Right ventricle myocardium superior (tissue), 1 donor: ENCODE measurements at places on chromosomes 2 and 18. TPM values are rescaled to one million over a fixed set of nuclear protein-coding genes. Genes with fewer than 3 reads are reported as not detected.

Gene SH3YL1
- 7.4 TPM for total RNA-seq

Gene CTLA4
- 0.22 TPM for total RNA-seq

Gene INSIG2
- total RNA-seq = 16.2 TPM

Gene PFN4
- 0.46 TPM for total RNA-seq

Gene TUBA3D
- 113 TPM for total RNA-seq

Gene CHCHD5
- 18.7 TPM for total RNA-seq

Gene KLF7
- 19.2 TPM for total RNA-seq

Gene GAREM2
- 1.3 TPM for total RNA-seq

Gene LYG1
- total RNA-seq = not detected

Gene MC5R
- not detected for total RNA-seq

Gene STPG4
- not detected for total RNA-seq

Gene SDC1
- total RNA-seq = 0.11 TPM

- no peak for DNase-seq
These were observed 165.1 kb downstream of the ZNF521 start for GRCh38 chr18:25186871-25187270.

- DNase-seq = no peak
These were observed 125.3 kb downstream of the TMEM131 start for GRCh38 chr2:97870396-97870843.

- no peak for DNase-seq
These were observed at the start of gene INHBB for GRCh38 chr2:120346026-120346666. INHBB (plus strand) TSS chr2:120346136; CDS start chr2:120346189, 53 bp downstream.

DNA sequence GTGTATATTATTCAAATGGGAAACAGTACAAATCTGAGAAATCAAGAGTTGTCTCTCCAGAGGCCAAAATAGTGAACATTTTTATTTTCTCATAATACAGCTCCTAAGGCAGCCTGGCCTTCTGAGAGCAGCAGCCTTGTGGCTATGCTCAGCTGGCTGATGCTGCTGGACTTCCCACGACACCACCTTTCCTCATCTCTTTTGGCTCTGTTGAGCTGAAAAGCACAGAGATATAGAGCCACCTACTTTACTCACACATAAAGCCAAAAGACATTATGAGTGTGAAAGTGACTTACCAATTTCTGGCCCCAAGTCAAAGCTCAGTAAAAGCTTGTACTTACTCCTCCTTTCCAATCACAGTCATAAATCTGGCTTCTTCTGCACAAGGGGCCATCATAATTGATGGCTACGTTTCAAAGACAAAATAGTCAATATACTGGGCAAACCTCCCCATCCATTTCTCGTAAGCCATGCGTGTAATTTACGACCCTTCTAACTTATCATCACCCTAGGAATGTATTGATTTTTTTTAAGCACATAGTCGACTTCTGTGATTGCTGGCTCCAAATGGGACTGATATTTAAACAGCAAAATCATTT, 18.6 kb upstream of the REG3A start:
- DNase-seq = no peak

- DNase-seq = no peak
These were observed 16.1 kb upstream of the ADI1 start for GRCh38 chr2:3535467-3535793.

- no peak for DNase-seq
These were observed 246.9 kb downstream of the IRS1 start for GRCh38 chr2:226552571-226553285.

GRCh38 chr2:109231996-109232705, 103.1 kb downstream of the SH3RF3 start:
- no peak for DNase-seq

DNA sequence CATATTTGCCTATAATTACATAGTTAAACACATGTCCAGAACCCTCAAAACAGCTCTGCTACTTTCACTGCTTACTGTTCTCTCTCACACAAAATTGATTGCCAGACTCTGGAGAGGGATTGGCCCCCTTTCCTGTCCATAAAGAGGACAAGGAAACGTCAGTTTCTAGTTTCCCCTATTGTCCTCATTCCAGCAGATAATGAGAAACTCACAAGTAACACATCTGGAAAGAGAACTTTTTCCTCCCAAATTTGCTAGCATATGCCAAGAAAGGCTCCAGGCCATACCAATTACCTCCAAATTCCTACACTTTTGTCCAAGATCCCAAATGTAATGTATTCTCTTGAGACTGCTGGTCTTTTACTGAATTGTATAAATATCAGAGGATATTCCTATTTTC, 200.5 kb downstream of the EXOC6B start:
- no peak for DNase-seq

- no peak for DNase-seq
These were observed 64.9 kb downstream of the EMX1 start for GRCh38 chr2:72982219-72982618.

GRCh38 chr18:24602201-24602600, 141.8 kb downstream of the HRH4 start:
- no peak for DNase-seq

- no peak for DNase-seq
These were observed 430 bp downstream of the BIN1 start for GRCh38 chr2:127106457-127106990.

GRCh38 chr2:122105171-122105876, 349.9 kb downstream of the TSN start:
- no peak for DNase-seq

DNA sequence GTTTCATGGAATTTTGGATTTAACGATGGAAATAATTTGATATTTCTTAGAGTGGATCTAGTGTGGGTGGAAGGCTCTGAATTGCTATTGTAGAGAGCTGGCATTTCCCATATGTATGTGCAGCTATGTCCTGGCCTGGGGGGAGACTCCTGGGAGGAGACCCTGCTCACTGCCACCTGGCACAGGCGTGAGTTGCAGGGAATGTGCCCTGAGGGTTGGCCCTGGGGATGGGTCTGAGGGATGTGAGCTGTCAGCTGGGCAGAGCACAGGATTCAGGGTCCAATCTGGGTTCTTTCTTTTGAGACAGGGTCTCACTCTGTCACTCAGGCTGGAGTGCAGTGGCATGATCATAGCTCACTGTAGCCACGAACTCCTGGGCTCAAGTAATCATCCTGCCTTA, 120.2 kb downstream of the CLIP4 start:
- DNase-seq = no peak

DNA sequence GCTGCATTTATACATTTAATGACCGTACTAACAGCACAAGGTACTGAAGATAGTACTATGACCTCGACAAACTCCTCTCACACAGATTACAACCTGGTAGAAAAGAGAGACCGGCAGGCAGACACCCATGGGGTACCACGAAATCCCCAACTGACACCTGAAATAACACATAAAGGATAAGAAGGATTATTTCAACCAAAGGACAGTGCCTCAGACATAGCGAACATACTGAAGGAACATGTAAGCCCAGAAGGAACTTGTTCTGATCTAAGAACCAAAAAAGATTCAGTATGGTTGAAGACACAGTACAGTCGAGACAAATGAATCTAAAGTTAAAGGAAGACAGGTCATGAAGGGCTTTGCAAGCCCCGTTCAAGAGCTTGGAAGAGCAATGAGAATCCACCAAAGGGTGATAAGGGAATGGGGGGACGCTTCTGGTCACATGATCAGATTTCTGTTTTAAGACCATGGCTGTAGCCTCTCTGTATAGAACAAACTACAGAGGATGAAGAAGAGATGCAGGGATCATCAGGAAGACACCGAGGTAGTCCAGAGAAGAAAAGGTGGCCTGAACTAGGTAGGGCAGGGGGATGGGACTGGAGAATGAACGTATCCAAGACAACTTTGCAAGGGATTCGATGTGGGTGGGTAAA, 902 bp downstream of the MCFD2 start:
- no peak for DNase-seq

GRCh38 chr2:20072436-20073158, 21.2 kb upstream of the LAPTM4A start:
- DNase-seq = no peak

DNA sequence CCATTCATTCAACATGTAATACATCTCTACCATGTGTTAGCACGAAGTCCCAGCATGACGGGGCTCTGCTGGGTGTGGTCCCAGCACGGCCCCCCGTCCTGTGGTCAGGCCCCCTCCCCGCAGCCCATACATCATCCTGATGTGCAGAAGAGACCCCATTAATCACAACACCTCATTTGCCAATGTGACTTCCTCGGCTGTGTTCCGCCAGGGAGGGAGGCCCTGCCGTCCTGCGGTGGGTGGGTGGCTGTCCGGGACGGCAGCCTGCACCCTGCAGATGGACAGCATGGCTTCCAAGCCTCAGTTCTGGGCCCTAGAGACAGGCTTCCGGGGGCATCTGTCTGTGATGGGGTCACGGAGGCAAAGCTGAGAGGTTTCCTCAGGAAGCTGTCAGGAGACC, 254.0 kb downstream of the CYP26B1 start:
- DNase-seq = no peak

GRCh38 chr2:86337244-86337835, at the start of gene REEP1:
REEP1 (minus strand) TSS chr2:86337626; CDS start chr2:86337510, 116 bp downstream.
- peak; percentile 59 for DNase-seq

DNA sequence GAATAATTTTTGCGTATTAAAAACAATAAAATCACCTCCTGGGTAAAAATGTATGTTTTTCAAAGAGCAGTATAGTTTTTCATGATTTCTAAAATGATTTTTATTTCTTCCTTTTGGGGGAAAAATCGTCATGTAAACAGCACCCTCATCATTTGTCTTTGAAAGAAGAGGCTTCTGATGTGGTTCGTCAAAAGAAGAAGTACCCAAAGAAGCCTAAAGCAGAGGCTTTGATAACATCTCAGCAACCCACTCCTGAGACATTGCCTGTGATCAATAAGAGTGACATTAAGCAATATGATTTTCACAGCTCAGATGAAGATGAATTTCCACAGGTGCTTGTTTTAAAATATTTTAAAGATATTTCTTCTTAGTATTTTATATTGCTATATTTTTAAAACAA, 110.2 kb upstream of the KIF5C start:
- DNase-seq = no peak

- no peak for DNase-seq
These were observed 26.6 kb downstream of the GEN1 start for GRCh38 chr2:17780546-17780945.

DNA sequence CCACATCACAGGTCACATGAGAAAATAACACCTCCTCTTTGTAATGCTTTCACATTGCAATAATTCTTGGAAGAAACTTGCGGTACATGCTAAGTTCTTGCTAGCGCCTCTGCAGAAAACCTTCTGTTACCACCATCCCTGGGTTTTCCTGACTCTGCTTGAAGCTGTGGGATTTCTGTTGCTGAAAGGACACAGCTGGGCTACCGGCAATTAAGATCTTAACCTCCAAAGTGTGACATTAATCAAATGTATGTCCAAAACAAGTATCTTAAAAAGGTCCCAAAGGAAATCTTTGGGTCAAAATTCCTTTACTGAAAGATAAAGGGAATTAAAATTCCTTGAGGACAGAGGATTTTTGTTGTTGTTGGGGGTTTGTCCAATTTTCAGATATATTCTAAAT, 7.5 kb downstream of the CCBE1 start:
- DNase-seq = no peak

DNA sequence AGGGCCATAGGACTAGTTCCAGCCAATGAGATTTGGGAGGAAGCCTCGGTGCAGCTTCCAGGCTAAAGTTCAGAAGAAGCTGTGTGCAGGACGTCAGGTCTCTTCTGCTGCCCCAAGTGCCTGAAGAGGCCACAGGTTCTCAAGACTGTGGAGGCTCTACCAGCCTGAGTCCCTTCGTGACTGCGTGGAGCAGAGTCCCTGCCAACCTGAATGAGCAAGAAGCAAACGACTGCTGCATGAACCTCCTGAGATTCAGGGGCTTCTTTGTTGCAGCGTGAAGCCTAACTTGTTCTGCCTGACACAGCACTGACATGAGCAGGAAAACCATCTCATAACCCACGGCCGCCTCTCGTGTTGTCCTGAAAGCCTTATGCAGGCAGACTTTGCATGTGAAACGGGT, 39.7 kb downstream of the TWIST2 start:
- DNase-seq = peak; percentile 24

DNA sequence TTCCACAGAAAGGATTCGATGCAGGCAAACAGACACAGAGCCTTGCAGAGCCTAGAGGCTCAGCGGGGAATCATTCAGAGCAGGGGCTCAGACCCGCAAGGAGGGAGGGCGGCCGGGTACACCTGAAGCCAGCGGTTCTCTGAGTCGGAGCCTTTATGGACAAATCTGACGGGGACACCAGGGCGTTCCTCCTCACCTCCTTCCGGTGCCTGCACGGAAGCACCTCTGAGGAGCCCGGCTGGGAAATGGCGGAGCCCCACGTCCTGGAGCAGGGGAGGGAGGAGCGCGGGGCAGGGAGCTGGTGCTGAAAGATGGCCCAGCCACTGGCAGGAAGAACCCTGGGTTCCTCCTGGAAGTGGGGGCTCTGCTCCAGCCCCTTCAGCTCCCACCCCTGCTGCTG, 193.5 kb upstream of the ALKAL2 start:
- DNase-seq = no peak

GRCh38 chr18:24231773-24232735, 93.2 kb downstream of the CABYR start:
- no peak for DNase-seq

DNA sequence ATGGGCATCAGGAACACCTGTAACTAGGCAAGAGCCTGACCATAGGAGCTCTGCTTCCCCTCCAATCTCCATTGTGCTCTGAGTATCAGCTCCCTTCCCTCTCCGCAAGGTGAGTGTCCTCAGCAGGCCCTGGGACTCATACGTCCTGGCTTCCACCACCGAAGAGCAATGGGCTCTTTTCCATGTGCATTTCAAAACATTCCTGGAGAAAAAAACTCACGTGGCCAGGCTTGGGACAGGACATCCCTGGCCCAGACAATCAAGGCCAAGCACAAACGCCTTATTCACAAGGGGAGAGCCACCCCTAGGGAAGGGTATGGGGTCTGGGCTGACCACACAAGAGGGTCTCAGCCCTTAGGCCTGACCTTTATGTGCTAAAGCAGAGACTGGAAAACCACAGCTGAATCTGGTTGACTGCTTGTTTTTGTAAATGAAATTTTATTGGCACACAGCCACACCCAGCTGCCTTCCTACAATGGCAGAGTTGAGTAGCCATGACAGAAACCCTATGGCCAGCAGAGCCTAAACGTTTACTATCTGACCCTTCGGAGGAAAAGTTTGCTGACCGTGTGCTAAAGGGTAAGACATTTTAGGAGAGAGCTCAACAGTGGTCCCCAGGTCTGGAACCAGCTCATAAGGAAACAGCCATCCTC, 175.7 kb upstream of the ARL4C start:
- DNase-seq = no peak

- no peak for DNase-seq
These were observed 505.9 kb downstream of the ERBB4 start for GRCh38 chr2:212032536-212033219.

GRCh38 chr2:232869138-232870017, 686 bp upstream of the SNORC start:
- DNase-seq = no peak
